ENCODE measurements at places on chromosomes 6 and 20.

- DNase-seq = no peak
These were observed 35.2 kb downstream of the RREB1 start for GRCh38 chr6:7142918-7143475.

DNA sequence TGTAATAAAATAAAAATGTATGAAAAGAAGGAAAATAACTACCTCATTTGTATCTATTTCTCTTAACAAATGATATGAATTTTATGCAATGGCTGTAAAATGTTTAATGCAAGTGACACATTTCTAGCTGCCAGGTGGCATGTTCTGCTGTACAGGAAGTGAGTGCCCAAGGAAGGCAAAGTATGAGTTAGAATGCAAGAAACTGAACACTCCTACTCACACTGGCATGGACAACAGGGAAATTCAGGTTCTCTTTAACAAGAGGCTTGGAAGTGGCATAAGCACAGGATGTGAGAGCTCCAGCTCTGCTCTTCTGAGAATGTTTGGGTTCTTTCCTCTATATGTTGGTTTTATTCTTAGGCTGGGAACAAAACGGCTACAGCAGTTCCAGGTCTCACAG, 20.4 kb upstream of the LAMA4 start:
- DNase-seq = no peak

GRCh38 chr20:23131766-23132165, 45.6 kb upstream of the CD93 start:
- peak; percentile 13 for DNase-seq

- no peak for DNase-seq
These were observed 44.0 kb downstream of the SRPK1 start for GRCh38 chr6:35876902-35877301.

DNA sequence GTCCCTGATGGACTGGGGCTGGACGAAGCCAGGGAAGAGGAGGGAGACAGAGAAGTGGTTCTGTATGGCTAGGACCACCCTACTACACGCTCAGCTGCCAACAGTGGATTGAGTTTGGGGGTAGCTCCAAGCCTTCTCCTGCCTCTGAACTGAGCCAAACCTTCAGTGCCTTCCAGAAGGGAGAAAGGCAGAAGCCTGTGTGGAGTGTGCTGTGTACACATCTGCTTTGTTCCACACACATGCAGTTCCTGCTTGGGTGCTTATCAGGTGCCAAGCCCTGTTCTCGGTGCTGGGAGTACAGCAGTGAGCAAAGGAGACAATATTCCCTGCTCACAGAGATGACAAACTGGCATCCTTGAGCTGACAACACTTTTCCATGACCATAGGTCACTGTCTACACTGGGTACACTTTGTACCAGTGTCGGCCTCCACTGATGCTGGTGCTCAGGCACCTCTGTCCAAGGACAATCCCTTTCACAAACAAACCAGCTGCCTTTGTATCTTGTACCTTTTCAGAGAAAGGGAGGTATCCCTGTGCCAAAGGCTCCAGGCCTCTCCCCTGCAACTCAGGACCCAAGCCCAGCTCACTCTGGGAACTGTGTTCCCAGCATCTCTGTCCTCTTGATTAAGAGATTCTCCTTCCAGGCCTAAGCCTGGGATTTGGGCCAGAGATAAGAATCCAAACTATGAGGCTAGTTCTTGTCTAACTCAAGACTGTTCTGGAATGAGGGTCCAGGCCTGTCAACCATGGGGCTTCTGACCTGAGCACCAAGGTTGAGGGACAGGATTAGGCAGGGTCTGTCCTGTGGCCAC, 11.3 kb upstream of the RBCK1 start:
- DNase-seq = no peak

GRCh38 chr6:142251930-142252445, 49.8 kb upstream of the ADGRG6 start:
- no peak for DNase-seq

- DNase-seq = no peak
These were observed 117.5 kb downstream of the FAM120B start for GRCh38 chr6:170423814-170424603.

GRCh38 chr6:13484138-13484708, 3.2 kb downstream of the GFOD1 start:
- no peak for DNase-seq

DNA sequence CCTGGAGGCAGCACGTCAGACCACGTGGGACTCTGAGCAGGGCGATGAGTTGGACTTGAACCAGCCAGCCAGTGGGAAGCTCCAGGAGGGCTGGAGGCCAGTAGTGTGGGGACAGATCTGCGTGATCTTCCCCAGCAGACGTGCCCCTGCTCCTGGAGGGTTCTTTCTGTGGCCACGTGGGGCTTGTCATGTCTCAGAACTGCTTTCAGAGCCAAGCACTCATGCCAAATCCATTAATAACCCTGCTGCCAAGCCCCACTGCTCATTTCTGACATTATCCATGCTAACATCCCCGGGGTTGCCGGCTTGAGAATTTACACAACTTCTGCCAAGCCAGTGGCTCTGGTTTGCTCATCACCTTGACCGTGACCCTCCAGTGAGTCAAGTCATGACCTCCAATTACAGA, 38.3 kb downstream of the SIRPA start:
- peak; percentile 57 for DNase-seq
